NCI-H524 treated with DMSO at 0.1 percent for 48 hours (cell line): ENCODE measurements at places on chromosomes 4 and X.
A peak's percentile ranks its signal among the peaks of the same experiment; 100 is the strongest.

DNA sequence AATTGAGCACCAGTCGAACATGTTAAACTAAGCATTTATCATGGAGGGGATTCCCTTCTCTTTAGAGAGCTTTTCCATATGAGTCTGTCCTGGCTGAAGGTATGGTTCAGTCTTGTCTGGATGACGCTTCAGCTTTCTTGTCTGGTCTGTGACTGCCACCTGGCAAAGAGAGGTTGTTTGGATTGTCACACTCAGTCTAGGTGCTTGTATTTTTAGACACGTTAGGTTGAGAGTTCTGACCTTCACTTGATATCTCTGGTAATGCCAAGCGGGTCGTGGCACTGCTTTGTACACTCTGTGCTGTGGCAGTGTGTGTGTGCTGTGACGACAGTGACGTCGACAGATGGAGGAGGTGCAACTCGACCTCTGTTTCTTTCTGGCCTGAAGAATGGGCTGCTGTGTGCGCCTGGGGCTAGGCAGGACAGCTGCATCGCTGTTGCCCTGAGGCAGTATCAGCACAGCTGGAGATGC, 12.6 kb downstream of the NOCT start:
- no peak for DNase-seq

DNA sequence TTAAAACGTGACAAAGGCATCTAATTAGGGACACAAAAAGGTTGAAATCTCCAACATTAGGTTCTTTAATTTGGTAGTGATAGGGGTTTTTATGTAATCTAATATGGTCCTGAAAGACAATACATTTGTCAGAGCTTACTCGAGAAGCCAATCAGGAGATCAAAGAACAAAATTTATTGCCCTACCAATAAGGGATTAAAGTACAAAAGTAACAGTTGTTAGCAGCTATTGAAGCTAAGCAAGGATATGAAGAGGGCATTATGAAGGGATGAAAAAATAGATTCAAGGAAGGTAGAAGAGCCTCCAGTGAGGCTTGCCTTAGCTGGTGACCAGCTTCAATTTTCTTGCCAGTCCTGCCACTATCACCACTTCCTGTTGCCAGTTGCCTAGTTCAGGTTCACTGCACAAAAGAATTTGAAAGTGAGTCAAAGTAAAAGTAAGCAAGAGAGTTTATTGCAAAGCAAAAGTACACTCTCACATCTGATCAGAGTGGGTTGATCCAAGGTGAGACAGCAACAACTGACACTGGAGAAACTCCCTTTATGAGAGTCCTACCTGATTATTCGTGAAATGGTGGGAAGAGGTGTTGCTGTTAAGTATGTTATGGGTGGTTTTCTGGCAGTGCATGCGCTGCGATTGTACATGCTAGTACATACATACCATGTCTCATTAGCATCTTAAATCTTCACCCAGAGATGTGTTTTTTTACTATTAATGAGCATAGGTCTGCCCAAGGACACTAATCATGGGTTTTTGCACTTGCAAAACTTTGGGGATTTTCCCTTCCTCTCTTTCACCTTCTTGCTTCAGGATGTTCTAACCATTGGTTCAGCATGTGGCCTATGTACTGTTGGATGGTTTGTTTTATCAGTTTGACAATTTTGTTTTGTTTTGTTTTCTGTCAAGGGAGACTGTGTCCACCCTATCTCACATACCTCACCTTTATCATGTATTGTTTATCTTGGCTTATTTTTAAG, 263.2 kb upstream of the ITM2A start:
- DNase-seq: no peak

DNA sequence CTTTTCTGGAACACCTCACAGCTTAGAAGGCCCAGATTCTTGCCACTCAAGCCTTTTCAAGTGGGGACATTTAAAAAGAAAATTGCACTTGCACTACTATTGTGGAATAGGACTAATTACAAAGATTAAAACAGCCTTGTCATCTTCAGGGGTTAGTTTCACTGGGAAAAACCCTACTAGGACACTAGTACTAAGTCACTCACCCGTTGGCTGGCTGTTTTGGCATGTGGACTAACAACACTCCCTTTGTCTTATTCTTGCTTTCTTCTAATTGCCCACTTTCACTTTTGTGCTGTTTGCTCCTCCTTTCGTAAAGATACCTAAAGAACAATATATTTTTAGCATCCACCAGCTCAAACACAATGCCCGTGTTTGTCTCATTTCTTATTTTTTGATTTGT, 200.9 kb upstream of the MID1 start:
- no peak for DNase-seq

GRCh38 chr4:86825511-86825910, 23.7 kb downstream of the SLC10A6 start:
- no peak for DNase-seq

DNA sequence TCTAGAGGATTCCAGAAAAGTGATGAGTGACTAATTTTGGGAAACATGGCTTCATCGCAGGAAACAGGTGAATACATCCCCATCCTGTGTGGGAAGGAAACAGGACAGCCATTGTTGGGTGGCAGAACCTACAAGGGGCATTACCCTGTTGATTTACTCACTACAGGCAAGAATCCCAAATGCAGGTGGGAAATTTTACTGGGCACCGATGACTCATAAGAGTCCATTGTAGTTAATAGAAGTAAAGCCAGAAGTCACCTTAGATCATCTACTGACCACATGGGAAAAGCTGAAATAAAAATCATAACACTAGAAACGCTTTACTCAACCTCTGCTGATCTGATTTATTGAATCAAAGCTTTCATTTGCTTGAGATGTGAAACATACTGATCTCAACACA, 136.4 kb downstream of the TRIML1 start:
- no peak for DNase-seq

DNA sequence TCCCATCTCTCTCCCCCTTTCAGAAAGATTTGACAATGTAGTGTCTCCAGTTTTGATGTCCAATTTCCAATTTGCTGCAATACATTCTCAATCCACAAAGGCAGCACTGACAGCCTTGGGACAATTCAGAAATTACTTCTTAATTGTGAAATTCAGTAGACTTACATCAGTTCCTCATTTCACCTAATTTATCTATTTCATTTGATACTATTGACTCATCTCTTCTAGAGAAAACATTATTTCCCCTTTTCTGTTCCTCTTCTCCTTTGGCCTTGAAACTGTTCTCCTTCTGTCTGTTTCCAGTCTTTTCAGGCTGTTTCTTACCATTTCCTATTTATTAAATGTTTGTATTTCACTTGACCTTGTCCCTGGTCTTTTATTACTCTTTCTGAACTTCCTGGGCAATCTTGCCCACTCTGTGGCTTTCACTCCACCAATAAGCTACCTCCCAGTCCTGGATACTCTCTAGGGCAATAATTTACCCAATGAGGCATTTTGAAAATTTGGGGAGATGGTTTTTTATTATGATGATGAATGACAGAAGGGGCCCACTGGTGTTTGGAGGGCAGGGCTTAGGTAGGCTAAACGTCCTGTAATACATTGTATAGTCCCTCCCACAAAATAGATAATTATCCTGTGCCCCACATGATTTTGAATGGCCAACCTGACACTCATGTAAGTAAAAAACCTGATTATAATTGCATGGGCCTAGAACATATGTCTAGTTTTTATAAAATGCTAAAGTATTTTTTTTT, 498.0 kb upstream of the BOD1L1 start:
- no peak for DNase-seq

GRCh38 chr4:36043901-36044300, 200.4 kb downstream of the ARAP2 start:
- no peak for DNase-seq

DNA sequence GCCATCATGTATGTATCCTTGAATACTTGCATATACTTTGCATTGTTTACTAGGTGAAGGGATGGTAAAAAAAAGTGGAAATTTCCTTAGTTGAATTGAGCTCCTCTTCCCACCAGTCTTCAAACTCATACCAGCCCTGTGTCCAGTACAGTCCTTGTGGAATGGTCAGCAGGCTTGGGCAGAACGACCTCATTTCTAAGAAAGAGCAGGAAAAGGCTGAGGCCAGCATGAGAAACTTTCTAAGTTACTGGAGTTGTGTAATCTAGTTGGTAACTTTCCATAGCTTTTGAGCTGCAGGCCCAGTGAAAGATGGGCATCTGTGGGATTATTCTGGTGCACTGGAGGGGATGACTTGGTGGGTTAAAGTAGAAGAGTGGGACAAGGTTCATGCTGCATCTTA, 87.6 kb downstream of the DCUN1D4 start:
- no peak for DNase-seq

- DNase-seq: no peak
Measured at GRCh38 chr4:26433556-26433955, 56.7 kb downstream of the CCKAR start.

GRCh38 chr4:112953262-112953661, 96.2 kb upstream of the ANK2 start:
- no peak for DNase-seq

DNA sequence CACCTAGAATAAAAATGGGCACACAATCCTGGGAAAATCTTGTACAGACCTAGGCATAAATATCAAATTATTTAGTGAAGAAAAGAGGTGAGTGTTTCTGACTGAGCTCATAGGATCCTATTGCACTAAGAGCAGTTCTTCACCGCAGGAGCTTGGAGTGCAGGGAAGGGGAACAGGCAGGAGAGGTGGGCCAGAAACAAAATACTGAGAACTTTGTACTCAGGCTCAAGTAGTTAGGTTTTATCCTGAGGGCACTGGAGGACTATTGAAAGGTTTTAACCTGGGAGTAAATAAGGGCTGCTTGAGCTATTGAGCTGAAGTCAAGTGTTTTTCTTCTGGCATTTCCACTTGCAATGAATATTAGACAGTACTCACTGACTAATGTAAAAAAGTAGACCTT, 12.2 kb downstream of the EPHA5 start:
- DNase-seq: peak; percentile 5

- DNase-seq: no peak
Measured at GRCh38 chrX:40778861-40779575, 43.7 kb upstream of the MED14 start.

GRCh38 chrX:11600578-11600977, 65.1 kb downstream of the ARHGAP6 start:
- no peak for DNase-seq

DNA sequence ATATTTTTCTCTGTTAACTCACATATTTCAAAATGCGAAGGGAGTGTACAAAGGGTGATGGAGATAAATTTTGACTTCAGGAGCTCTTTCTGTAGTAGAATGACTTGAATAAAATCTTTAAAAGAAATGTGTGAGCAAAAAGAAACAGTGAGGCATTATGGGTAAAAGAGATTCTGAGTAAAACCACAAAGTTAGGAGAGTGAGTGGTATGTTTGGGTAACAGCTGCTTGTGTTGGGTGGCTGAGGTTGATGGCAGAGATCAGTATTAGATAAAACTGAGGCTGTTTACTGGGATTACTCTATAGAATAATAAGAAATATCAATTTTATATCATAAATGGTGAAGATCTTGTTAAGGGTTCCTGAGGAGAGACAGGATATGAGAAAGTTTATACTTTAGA, 434.2 kb upstream of the AMOT start:
- DNase-seq: no peak

DNA sequence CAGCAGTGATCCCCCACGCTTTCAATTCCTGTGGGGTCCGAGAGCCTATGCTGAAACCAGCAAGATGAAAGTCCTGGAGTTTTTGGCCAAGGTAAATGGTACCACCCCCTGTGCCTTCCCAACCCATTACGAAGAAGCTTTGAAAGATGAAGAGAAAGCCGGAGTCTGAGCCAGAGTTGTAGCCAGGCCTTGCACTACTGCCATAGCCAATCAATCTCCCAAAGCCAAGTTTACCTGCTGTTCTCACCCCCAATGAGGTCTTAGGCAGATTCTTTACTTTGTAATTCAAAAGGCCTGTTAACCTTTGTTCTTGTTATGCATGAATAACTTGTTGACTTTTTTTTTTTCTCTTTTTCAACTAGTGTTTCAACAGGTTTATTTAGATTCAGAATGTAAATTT, 4.0 kb downstream of the MAGEB2 start:
- DNase-seq: no peak

- DNase-seq: no peak
Measured at GRCh38 chr4:26854701-26855100, 5.9 kb upstream of the STIM2 start.

- DNase-seq: no peak
Measured at GRCh38 chr4:120901731-120902130, 20.8 kb downstream of the PRDM5 start.

- DNase-seq: no peak
Measured at GRCh38 chr4:119040261-119040660, 95.4 kb upstream of the MYOZ2 start.

DNA sequence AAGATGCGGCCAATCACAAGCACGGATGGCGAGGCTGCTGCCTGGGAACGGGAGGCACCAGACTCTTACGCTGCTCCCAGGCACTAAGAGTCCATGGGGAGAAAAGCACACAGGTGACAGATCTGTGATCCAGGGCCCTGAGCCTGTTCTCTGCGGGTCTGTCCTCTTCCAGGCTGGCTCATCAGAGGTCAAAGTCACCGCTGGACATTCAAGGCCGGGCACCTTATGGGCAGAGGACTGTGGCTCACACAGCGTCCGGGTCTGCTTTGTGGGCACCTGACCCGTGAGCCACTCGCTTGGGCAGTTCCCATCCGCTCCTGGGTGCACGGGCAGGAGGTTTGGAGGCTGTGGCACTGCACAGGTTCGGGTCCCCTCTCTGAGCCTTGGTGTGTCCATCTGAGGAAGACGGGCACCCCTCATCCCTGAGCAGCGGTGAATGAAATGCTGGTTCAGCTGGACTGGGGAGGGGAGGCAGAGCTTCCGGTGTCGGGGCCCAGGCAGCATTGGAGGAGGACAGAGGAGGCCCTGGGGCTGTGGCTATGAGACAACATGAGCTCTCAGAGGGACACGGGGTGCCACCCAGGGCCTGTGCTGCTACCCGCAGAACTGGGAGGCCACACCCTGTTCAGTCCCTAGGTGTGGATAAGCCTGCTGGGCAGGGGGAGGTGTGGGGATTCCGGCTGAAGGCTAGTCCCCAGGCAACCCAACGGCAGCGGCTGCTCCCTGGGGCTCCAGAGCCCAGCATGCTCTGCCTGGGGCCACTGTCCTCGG, 61.2 kb upstream of the AFAP1 start:
- no peak for DNase-seq

GRCh38 chrX:134868771-134869495, 121.9 kb upstream of the SMIM10 start:
- no peak for DNase-seq

DNA sequence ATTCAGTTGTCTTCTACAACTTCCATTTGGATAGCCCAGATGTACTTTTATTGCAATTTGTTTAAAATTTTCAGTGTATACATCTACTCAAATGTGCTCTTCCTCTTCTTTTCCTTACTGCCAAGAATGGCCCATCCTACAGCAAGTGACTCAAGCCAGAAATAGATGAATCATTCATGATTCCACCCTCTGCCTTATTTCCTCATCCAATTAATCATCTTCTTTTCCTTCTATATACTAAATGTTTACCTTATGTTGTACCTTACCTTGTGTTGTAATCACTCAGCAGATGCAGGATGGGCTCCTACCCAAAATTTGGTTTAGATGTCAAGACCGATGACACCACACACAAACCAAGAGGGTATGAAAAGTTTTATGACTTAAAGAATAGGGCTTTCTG, 437.8 kb downstream of the GRXCR1 start:
- DNase-seq: no peak

DNA sequence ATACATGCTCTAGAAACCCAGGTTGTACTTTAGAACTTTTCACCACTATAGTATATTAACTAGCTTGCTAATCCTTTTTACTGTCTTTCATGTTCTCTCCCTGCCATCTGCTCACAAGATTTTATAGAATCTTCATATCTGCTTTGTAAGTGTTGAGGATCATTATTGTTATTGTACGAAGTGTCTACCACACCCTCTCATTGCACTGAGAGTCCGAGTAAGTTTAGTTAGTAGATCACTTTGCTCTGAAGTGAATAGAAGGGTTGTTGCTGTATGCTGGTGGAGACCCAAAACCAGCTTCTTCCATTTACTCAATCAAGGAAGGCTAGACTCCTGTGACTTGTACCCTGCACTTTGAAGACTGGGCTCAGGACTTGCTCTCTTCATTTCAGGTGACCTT, 17.1 kb downstream of the GAB1 start:
- DNase-seq: peak; percentile 54
